ENCODE measurements at places on chromosomes 7 and 10.

DNA sequence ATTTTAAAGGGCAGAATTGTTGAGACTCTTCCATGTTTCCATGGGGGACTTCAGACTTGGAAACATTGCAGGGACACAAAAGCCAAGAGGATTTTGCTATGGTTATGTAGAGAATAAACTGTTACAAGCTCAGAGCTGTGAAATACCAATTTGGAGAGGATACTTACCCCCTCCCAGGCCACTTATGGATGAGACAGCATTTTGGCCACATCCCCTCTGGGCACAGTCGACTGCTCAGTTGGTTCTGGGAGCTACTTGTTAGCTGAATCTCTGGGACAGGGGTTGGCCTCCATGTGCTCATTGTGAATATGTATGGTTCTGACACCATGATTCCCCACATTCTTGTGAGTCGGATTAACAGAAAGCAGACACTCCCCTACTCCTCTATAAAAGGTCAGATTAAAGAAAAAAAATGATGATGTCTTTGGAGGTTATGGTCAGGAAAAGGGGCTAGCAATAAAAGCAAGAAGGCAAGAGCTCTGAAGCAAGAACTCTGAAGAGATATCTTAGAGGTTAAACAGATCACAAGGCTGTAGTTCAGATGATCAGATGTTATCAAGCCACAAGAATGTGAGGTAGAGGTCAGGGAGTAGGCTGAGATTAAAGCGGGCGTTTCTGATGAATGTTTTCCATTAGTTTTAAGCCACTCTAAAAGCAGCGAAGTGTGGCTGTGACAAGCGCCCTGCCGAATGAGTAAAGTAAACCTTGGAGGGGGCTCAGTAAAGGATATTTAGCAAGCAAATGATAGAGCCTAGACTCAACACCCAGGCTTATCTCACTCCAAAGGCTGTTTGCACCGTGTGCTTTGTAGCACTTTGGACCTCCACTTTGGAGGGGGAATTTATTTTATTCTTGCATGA lies 17.2 kb downstream of the STAMBPL1 start:
- no peak overlapping the region for H3K27ac ChIP-seq
- H3K27me3 ChIP-seq: no peaks in the 10 kb centered on the region
- H3K36me3 ChIP-seq: no peaks in the 10 kb centered on the region
- no peak overlapping the region for H3K4me3 ChIP-seq
- no peak for DNase-seq
- H3K4me1 ChIP-seq: no peaks in the 10 kb centered on the region

DNA sequence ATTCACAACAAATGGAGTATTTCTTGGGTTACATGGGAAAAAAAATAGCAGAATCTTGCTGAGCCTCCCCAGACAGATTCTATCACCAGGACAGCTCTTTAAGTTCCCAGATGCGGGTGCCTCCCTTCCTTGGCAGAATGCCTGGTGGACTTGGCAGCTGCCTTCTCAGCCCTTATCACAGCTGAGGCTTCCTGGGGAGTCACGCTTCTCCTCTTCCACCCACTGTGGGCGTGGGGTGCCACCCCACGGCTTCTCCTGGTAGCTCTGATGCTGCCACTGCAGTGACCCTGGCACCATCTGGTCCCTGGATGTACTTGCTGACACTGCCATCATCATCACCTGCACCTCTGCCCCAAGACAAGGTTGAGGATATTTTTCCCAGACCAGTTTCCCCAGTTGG lies 16.2 kb upstream of the NME8 start:
- no peaks in the 10 kb centered on the region for H3K27me3 ChIP-seq
- H3K4me1 ChIP-seq: no peaks in the 10 kb centered on the region
- no peak overlapping the region for H3K4me3 ChIP-seq
- no peaks in the 10 kb centered on the region for H3K36me3 ChIP-seq

DNA sequence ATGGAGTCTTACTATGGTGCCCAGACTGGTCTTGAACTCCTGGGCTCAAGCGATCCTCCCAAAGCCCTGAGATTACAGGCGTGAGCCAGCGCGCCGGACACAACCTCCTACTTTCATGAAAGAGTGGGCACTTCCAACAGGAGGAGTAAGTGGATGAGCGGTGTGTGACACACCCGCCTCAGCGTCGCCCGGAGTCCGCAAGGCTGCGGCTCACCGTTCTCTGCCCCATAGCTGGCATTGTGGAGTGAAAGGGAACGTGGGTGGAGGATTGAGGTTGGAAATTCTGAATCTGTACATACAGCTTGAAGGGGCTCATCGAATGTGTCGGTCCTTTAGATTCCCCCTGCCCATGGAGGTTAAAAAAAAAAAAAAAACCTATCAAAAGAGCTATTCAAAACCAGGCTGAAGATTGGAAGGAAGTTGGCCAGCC lies 524 bp upstream of the PRXL2A start:
- no peaks in the 10 kb centered on the region for H3K4me1 ChIP-seq
- peak overlapping the region; percentile 76 for H3K27ac ChIP-seq
- no peaks in the 10 kb centered on the region for H3K27me3 ChIP-seq
- H3K4me3 ChIP-seq: peak overlapping the region; percentile 72
- no peaks in the 10 kb centered on the region for H3K36me3 ChIP-seq
- no peak for DNase-seq

DNA sequence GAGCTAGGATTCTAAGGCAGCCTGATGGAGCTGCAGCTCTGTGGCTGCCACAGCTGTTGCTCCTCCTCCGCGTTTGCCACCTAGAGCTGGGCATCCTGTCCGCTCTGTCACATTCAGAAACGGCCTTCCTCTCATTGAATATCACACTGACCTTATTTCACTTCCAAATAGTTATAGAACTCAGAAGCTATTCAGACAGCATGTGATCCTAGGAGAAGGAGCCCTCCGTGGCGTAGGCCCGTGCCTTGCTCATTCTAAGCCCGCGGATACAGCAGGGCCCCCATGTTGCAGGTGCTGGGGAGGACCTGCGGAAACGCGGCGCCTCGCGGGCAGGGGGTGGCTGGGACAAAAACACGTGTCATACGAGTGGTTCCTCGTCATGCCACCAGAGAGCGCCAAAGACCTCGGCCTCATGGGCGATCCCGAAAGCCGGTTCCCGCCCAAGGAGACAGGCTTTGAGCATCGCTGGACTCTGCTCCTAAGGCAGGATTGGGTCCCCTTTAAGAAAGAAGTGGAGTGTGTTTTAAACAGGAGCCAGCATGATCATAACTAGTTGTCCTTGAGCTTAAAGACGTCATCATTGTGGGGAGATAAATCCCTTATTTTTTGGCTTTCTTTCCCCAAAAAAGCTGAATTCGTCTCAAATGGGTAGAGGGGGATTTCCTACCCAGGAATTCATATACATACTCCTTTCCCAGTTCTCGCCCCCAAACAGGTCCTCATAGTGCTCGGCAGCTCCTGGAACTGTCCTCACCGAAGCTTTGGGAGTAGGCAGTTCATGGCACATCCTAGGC lies 17.9 kb upstream of the FIGNL1 start:
- peak; percentile 87 for DNase-seq
- peaks cover 3% of the 10 kb centered on the region for H3K4me1 ChIP-seq
- no peaks in the 10 kb centered on the region for H3K27me3 ChIP-seq
- peak overlapping the region; percentile 19 for H3K4me3 ChIP-seq
- no peaks in the 10 kb centered on the region for H3K36me3 ChIP-seq
- no peak overlapping the region for H3K27ac ChIP-seq

DNA sequence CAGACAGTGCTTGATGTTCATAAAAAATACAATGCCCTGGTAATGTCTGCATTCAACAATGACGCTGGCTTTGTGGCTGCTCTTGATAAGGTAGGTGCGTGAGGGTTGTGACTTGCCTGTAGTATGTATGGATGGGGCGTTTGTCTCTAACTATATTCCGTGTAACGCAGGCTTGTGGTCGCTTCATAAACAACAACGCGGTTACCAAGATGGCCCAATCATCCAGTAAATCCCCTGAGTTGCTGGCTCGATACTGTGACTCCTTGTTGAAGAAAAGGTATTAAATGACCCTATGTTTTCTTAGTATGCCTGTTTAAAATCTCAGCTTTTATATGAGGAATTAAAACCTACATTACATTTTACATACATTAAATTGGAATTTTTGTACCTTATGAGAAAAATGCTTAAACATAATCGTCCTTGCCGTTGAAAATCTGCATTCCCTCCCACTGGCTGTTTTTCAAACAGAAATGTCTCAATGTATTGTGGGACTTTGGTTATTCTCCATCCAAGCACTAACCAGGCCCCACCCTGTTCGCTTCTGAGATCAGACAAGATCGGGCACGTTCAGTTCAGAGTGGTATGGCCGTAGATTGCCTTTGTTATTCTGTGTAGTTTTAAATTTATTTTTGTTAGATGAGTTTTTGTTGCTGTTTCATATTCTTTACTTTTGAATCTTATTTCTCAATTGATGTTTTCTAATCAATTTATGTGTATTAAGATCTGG lies 85.3 kb downstream of the CUL1 start:
- no peaks in the 10 kb centered on the region for H3K4me1 ChIP-seq
- DNase-seq: no peak

GRCh38 chr10:31693491-31693890 lies 235.1 kb downstream of the ARHGAP12 start:
- H3K27me3 ChIP-seq: no peaks in the 10 kb centered on the region
- H3K4me3 ChIP-seq: no peak overlapping the region
- no peak overlapping the region for H3K27ac ChIP-seq
- H3K36me3 ChIP-seq: no peaks in the 10 kb centered on the region

DNA sequence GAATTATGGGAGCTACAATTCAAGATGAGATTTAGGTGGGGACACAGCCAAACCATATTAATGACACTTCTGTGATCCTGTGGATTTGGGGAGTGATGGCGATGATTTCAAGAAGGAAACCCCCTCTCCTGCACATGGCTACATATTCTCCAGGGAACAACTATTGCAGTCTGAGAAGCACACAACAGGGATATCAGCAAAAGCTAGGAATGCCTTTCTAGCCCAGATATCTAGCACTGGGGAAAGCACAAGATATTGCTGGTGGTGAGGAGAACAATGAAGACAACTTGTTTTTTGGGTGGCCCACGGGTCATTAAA lies 24.3 kb downstream of the EPDR1 start:
- no peaks in the 10 kb centered on the region for H3K4me1 ChIP-seq
- no peaks in the 10 kb centered on the region for H3K27me3 ChIP-seq
- no peak overlapping the region for H3K27ac ChIP-seq
- no peak overlapping the region for H3K4me3 ChIP-seq
- DNase-seq: no peak

DNA sequence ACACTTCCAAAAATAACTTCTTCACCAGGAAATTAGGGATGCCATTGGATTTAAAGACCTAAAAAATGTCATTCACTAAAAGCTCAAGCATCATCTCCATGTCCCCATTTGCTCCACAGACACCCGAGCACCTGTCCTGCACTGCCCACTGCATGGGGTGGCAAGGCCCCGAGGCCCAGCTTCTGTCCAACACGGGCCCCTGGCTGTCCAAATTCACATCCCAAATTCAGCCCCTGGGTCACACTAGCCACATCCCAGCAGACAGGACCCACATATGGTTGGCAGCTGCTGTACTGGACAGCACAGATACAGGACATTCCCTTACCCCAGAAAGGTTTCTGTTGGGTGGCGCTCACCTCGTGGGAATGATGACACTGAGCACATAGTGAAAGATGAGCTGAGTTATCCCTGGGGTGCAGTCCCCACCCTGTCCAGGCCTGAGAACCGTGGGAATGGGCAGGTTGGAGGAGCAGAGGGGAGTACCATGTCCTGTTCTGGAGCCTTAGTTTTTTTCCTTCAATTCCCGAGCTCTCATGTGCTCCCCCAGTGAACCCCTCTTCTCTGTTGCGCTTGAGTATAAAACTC lies 55.3 kb downstream of the CSGALNACT2 start:
- no peaks in the 10 kb centered on the region for H3K4me1 ChIP-seq
- no peaks in the 10 kb centered on the region for H3K36me3 ChIP-seq
- H3K27me3 ChIP-seq: no peaks in the 10 kb centered on the region
- H3K4me3 ChIP-seq: no peak overlapping the region
- DNase-seq: no peak

DNA sequence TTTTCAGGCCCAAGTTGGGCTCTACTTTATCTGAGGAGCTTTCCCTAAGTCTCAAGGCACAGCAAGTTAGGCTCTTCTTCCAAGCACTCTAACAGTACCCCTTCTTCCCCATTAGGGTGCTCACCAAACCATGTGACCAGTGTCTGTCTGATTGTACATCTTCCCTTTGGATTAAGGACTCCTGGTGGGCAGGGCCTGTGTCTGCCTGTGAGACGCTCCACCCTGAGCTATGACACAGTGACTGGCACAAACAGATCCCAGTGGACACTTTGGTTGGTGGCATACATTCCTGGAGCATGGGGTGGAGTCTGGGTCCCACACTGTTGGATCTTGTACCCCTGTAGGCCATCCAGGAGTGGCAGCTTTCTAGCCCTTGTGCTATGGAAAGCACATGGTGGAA lies 23.8 kb downstream of the PLPP4 start:
- H3K27me3 ChIP-seq: no peaks in the 10 kb centered on the region
- H3K36me3 ChIP-seq: no peaks in the 10 kb centered on the region
- no peak for DNase-seq
- H3K4me3 ChIP-seq: no peak overlapping the region
- no peaks in the 10 kb centered on the region for H3K4me1 ChIP-seq
- H3K27ac ChIP-seq: no peak overlapping the region

All from ascending aorta (tissue), 2 donors.